ENCODE measurements at places on chromosomes 7 and 10.

GRCh38 chr7:120039138-120039537, 233.8 kb upstream of the KCND2 start:
- DNase-seq: no peak

DNA sequence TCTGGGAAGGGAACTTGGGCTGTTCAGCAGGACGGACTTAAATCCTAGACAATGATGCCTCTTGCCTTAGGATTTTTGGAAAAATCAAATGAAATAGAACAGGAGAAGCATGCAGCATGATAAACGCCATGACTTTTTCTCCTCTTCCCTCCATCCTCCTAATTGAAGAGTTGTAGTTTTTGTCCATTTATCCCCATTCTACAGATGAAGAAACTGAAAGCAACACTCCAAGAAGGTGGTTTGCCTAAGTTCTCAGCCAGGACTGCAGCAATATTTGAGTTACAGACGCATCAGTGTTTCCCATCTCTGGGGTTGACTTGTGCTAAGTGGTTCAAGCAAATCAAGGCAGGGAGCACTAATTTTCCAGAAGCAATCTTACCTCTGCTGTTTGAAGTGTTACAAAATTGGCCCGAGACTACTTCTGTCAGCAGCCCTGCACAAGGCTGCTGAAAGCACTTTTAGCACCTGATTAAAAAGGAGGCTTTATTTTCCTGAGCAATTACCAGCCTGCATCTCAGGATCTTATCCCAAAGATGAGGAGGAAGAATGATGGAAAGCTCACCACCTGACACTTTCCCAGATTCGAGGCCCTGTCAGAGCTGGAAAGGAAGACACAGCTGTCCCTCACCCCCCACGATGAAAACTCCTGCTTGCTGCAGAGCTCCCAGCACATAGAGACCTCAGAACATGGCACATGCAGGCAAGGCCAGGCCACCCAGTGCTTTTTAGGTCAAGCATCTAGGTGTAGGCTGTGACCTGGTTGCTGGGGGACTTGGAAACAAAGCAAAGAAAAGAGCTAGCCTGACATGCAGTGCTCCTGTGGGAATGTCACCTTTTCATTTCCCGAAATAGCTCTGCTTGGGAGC, 19.7 kb upstream of the C10orf71 start:
- DNase-seq: no peak

GRCh38 chr10:108545921-108546320, 1377.4 kb downstream of the XPNPEP1 start:
- no peak for DNase-seq

DNA sequence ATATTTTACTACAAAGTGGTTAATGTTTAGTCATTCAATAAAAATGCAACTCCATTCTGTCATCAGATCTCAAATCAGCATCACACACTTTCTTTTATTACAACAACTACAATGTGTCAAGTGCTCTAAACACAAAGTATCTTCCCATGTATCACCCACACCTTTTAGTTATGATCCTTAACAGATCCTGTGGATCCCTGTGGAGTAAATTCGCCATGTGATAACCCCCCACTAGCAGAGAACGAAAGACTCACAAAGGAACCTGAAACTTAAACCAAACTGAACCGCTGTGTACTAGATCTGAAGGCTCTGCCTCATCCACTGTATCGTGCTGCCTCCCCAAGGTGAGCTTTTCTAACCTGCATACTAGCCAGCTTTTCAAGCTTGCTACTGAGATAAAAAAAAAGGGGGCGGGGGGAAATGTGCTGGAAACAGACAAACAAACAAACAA, 1.7 kb downstream of the DPY19L1 start:
- DNase-seq: no peak

DNA sequence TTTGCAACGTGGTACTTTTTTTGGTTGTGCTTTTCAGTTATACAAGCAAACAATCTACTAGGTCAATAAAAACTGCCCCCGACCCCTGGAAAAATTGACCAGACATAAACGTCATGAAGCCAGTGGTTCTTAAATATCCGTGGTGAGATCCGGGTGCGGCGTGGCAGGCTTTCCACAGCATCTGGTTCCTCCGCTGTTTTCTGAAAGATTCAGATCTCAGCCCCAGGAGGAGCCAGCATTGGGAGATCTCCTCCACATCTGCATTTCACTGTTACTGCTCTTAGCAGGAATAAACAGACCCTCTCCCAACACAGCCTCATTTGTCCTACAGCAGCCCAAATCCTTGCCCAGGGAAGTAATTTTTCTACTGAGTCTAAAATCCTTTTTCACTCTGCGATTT, 664.3 kb upstream of the FOXK1 start:
- no peak for DNase-seq

DNA sequence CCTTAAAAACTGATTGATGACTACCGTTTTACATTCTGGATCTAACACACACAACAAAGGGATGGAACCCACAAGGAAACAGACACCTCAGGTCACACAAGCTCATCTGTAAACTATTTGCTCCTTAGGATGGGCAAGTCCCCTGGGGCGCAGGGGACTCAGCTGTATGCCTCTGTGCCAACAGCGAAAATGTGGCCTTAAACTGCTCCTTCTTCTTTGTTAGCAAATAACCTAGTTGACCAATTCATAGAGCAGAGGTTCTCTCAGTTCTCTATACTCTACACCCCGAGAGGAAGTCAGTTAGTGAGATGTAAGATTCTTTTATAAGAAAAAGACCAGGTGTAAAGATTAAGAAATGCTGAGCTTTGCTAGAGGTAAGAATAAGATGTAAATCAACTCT, 181.9 kb upstream of the PRSS58 start:
- DNase-seq: no peak

DNA sequence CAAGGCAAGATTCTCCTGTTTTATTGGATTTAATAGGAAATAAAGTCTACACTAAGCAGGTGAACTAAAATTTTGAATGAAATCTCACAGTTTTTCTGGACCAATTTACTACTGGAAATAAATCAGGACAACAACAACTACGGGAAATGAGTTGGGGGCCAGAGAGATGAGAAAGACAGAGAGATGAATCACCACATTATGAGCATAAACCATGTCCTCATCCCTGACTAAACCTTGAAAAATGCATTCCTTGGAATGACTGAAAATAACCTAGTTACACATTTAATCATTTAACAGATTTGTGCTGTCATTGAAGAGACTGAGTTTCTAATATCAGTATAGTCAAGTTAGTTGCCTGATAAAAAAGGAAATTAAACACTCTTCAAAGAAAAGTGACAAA, 608.4 kb upstream of the KCND2 start:
- DNase-seq: peak; percentile 72

GRCh38 chr7:155811895-155812761, at the start of gene SHH:
Gene SHH (minus strand): TSS chr7:155812463. CDS start chr7:155812122, 341 bp downstream.
- no peak for DNase-seq

DNA sequence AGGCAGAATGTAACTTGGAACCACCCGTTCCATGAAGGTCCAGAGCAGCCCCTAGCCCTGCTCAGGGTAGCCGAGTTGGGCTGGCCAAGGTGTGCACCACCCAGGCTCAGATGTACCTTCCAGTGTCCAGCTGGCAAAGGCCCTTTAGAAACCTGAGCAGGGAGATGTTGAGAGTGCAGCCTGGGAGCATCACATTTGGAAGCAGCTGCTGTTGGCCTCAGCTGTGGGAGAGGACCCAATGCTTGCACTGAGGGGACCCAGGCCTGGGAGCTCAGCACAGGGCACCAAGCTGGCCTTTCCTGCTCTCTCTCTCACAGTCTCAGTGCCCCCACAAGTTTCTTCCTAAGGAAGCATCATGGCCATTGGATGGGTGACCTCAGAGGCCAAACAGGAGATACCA, 33.5 kb downstream of the ANXA8 start:
- DNase-seq: no peak

GRCh38 chr7:141748396-141748795, 10.2 kb downstream of the SSBP1 start:
- no peak for DNase-seq

GRCh38 chr7:73992101-73992562, 35.8 kb upstream of the ELN start:
- DNase-seq: peak; percentile 54

- no peak for DNase-seq
These were observed 96.1 kb downstream of the PHTF2 start for GRCh38 chr7:77894574-77895091.

- no peak for DNase-seq
These were observed 26.4 kb downstream of the DRGX start for GRCh38 chr10:49369216-49370162.

DNA sequence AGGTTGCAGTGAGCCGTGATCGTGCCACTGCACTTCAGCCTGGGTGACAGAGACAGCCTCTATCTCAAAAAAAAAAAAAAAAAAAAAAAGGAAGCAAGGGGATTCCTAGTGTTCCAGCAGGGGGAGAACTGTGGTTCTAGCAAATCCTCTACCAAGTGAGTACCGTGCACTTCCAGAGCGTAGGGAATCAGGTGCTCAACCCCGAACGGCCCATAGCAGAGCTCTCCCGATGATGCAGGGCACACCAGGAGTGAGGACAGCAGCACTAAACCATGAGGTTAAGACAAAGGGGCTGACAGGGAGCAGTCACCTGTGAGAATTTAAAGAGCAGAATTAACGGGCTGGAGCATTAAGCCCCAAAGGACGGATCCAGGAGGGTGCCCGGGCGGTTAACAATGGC, 173.6 kb downstream of the PTPRN2 start:
- DNase-seq: no peak

DNA sequence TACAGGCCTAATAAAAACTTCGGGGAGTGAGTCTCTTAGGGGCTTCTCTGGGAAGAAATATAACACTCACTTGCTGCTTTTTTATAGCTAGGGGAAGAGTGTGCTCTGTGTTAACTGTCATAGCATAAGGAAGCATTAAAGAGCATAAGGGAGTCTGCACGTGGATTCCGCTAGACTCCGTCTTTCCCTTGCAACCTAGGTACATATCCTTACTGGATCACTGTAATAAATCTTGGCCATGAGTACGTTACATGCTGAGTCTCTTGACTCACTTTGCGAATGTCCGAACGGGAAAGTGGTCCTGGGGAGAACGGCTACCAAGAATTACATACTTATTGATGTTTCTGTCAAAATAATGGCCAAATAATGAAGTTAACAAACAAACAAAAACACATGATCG, 999.1 kb upstream of the MBL2 start:
- DNase-seq: no peak

DNA sequence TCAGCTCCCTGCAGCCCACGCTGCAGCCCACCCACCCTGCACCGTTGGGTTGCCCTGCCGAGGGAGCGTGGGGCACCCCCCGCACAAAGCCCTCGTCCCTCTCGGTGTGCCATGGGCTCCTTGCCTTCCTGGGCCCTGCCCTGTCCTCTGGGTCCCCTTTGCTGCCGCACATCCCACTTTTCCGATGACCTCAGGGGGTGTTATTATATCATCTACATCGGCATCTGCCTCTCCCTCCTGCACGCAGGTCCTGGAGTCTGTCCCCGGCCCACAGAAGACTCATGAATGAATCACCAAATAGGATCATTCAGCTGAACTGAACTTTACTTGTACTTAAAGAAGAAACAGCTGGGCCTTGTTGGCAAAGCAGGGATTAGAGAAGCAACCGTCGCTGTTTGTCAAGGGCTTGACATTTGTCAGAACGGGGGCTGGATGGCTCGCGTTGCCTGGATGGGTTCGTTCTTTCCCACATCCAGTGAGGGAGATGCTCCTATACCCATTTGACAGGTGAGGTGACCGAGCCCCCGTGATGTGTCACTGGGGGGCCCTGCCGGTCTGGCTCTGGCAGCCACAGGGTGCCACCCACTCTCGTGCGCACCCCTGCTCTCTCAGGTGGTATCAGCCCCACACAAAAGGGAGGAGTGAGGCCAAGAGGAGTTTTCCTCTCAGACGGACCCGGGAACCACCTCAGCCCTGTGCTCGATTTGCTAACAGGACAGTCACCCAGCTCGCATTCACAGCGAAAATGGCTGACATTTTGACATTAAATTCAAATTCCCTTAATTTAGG, 58.6 kb upstream of the EBF3 start:
- peak; percentile 77 for DNase-seq

DNA sequence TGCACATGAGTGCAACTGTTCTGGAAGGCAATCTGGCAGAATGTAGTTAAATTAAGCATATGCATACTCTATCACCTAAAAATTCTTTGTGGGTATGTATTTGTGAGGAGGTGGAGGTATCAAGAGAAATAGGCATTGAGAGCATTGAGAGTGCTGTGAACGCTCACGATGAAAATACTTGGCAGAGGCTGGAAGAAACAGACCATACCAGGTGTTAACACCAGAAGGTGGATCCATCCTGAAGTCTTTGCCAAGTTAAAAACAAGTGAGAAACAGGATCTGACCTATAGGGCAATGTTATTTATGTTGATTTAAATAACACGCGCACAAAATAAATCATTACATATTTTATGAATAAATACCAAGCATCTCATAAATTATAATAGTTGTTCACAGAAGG, 311.6 kb downstream of the PCLO start:
- DNase-seq: no peak

GRCh38 chr10:11140963-11141362, 123.3 kb downstream of the CELF2 start:
- DNase-seq: no peak

- no peak for DNase-seq
These were observed 165.3 kb downstream of the AGMO start for GRCh38 chr7:15396210-15397158.

- DNase-seq: peak; percentile 37
These were observed 193.1 kb upstream of the SEMA3C start for GRCh38 chr7:81111781-81112540.

DNA sequence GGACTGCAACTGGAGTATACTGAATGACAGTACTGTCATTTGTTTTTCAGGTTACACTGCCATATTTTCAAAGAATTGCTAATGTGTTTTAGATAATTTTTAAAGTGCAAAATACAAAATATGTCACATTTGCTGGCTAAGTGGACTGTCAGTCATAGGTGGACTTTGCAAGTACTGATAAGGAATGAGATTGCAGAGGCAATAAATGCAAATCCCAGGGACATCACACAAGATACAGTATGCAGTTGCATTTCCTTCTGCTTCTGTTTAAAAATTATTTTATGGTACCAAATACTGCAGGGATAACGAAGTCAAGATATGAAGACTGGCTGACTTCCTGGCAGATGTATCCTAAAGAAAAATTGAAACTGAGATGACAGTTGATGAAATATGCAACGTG, 237.6 kb upstream of the MAGI2 start:
- DNase-seq: no peak

DNA sequence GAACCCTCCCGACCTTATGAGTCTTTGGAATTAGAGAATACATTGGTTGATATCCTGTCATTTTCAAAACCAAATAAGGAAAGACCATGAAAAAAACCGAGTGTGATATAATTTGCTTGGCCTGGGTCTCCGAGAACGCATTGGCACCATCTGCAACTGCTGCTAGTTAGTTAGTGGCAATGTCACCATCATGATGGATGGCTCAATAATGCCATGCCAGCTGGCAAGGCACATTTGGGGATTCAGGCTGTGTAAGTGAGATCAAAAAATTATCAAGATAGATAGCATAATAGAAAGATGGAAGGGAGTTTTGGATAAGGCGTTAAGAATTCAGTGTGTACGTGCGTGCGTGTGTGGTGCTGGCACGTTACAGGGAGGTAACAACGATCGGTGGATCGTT, 134.7 kb upstream of the TCERG1L start:
- no peak for DNase-seq

DNA sequence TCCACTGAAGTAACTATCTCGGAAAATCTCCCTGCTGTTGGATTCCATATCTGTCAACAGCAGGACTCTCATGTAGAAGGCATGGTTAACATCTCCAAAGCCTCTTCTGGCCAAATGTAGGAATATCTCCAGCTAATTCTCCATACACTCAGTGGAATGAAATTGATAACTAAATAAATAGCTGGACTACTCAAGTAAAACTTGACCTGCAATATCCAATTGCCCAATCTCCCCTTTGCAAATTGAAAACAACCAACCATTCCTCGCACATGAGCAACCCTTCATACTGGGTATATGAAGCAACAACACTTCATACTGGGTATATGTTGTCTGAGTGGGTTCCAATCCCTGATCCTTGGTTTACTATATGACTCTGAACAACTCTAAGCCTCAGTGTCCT, 105.4 kb upstream of the KMT2E start:
- no peak for DNase-seq
